CD14-positive monocyte (primary cell): ENCODE measurements at places on chromosomes 1 and 21.

DNA sequence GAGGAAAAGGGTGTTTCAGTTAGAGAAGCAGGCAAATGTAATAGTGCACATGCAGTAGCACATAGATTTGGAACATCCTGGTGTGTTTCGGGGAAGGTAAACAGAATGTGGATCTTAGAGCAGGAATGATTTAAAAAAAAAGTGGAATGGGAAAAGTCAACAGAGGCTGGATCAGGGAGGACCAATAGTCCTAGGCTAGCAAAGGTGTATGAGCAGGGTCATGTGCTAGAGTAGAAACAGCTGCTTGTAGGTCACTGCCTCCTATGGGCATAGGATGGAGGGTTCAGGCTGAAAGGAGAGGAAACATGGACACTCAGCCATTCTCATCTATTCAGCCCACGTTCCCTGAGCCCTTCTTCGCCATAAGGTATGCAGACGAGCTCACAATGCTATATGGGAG, 3.7 kb upstream of the KPNA6 start:
- DNase-seq, result no peak

DNA sequence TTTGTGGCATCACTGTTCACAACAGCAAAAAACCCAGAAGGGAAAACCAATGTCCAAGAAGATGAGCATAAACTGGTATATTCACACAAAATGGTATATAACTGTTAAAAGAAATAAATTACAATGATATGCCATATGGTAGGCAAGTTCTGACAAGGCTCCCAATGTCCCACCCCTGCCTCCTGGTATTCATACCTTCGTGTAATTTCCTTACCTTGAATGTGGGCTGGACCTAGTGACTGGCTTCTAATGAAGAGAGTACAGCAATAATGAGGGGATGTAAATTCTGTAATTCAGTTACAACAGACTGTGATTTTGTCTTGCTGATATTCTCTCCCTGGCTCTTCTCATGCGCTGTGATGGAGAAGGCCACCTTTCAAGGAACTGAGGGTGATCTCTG, 9.3 kb downstream of the ANKRD45 start:
- no peak for DNase-seq

GRCh38 chr1:112762541-112763500, 47.7 kb upstream of the PPM1J start:
- no peak for DNase-seq

DNA sequence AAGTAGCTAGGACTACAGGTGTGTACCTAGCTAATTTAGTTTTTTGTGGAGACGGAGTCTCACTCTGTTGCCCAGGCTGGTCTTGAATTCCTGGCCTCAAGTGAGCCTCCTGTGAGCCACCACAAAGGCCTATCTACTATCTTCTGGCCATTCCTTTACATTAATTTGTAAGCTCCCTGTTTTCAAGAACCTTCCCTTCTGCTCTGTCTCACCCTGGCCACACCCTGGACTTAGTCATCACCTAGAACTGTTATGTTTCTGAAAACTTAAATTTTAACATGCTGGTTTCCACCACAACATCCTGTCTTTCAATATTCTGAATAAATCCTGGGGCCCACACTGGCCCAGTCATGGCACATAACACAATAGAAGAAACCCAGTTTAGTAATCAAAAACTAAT, 4.9 kb upstream of the B4GALT3 start:
- DNase-seq, result peak; percentile 80

GRCh38 chr1:23489842-23490241, 5.9 kb upstream of the ASAP3 start:
- DNase-seq, result no peak

DNA sequence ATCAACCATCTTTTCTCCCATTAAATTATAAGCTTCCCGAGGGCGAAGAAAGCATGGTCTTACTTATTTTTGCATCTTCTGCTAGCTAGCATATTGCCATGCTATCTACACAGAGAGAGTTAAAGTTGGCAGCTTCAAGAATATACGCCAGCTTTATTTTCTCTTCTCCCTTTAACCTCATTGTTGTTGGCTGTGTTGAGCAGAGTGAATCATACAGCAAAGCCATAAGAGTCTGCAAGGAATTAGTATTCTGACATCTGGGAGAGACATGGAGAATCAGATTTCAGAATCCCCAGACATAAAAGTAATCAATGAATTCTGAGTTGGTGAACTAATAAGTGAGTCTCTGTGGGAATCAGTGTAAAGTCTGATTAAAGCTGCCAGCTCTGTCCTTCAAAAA, 649.6 kb upstream of the PTBP2 start:
- no peak for DNase-seq

DNA sequence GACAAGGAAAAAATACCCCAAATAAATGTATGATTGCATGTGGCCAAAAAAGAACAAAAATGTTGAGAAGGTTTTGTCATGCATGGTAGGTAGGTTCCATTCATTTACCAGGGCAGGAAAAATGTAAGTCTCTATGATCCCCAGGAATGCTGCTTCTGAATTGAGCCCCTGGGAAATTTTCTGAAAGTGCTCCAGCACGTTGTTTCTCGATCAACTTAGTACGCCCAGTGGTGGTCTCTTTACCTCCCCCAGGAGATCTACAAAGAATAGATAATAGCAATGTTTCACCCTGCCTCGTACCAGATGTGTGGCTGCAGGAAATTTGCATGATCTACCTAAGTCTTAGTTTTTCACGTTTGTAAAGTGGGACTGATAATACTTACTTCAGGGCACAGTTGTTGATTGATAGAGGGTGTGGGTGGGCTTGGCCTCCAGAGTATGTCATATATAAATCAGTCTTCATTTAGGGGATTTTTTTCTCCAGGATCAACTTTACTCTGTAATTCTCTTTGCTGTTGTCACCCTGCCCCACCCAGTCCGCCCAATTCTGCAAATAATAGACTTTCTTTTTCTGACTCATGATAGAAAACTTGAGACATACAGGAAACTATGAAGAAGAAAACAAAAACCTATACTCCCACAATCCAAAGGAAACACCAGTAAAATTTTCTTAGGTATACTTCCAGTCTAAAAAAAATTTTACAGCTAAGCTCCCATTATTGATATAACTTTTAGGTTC, 462.0 kb upstream of the RUNX1 start:
- DNase-seq, result peak; percentile 42

DNA sequence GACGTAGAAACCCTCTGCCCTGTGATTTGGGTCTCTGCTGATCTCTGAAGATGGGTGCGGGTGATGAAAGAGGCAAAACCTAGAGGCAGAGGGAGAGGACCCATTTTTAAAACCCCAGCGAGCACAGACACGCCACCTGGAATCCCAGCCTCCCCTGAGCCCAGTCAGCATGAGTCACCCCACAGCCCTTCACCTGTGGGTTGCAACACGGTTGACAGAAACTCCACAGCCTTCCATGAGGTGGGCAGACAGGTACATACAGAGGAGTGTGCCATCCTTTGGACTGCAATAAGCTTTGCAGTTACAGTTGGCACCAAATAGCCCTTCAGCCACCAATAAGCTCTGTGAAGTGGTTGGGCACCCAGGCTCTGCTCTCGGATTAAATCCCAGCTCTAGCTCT, 2.1 kb upstream of the GRHL3 start:
- DNase-seq, result no peak

DNA sequence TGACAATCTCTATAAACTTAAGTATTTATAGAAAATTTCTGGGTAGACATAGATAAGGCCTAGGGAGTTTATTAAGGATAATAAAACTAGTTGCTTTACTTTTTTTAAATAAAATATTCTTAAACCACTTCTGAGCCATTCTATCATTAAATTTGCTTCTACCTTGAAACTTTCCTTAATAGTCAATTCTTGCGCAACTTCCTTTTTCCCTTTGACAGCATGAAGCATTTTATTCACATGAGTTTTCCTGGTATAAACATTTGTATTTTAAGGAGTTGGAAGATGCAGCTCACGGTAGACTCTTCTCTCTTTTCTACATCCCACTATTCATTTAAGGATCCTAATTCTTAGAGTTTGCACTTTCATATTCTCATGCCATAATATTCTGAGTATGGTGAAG, 75.8 kb upstream of the DPH5 start:
- peak; percentile 32 for DNase-seq

- DNase-seq, result no peak
These were observed 23.5 kb downstream of the TMEM51 start for GRCh38 chr1:15176898-15177665.

GRCh38 chr21:38821959-38822682, 16.4 kb downstream of the ETS2 start:
- no peak for DNase-seq

GRCh38 chr1:225658041-225658440, 5.1 kb upstream of the ENAH start:
- no peak for DNase-seq

GRCh38 chr1:22831729-22832413, 121.2 kb downstream of the EPHB2 start:
- peak; percentile 70 for DNase-seq

DNA sequence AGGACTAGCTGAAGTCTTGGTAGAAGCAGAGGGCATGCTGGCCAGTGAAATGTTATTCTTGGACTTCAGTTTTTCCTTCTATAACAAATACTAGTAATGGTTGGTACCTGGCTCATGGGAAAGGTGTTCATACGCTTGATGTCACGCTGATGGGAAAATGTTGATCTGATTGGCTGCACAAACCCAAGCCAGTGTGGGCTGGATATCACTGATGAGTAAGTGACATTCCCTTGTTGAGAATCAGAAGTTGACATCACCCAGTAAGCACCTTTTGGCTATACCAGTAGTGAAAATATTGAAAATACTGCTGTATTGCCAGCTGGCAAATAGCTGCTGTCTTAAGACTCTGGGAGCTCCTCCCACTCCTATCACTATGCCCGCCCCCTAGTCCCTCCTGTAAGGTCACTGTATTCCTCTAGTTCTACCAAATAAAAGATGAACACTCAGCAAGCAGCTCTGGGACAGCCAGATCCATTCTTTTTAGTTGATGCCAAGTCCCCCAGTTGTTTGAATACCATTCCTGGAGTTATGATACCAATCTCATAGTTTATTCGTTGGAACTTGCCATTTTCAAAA, 168.2 kb downstream of the GRIK1 start:
- no peak for DNase-seq
